Fibroblast of mammary gland (primary cell): ENCODE measurements at places on chromosomes 11 and 22.
A peak's percentile ranks its signal among the peaks of the same experiment; 100 is the strongest.

- DNase-seq, result no peak
Observed at GRCh38 chr11:74936087-74936486, 12.8 kb downstream of the XRRA1 start.

DNA sequence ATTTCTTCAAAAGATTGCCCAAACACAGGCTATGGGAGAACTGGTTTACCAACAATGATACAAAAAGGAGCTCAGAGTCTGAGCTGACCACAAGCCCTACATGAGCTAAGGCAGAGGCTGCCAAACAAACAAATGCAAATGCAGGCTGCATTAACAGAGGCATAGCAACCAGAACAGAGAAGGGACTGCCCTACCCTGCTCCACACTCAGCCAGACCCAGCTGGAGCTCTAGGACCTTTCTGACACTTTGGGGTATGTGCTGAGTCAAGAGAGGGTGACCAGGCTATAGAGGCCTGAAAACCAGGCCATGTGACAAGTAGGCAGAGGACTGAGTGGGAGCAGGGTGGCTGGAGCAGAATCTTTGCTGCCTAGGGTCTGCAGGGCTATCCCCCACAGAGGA lies 17.8 kb upstream of the P2RY2 start:
- no peak for DNase-seq

- peak; percentile 92 for DNase-seq
Observed at GRCh38 chr11:67032830-67033551, 10.1 kb downstream of the SYT12 start.

GRCh38 chr22:30717331-30717921 lies 22.8 kb downstream of the OSBP2 start:
- DNase-seq, result peak; percentile 92

- DNase-seq, result no peak
Observed at GRCh38 chr11:86792150-86792549, 8.2 kb upstream of the PRSS23 start.

GRCh38 chr11:91686700-91687099 lies 537.9 kb upstream of the FAT3 start:
- no peak for DNase-seq

- peak; percentile 32 for DNase-seq
Observed at GRCh38 chr11:32154275-32154674, 63.4 kb downstream of the RCN1 start.

GRCh38 chr11:65844231-65844872 lies 10.6 kb downstream of the SNX32 start:
- no peak for DNase-seq

- no peak for DNase-seq
Observed at GRCh38 chr11:77103319-77103718, 679 bp downstream of the OMP start.

GRCh38 chr11:67525275-67525976 lies 2.2 kb upstream of the CABP2 start:
- DNase-seq, result no peak

GRCh38 chr11:75578977-75579376 lies 16.9 kb downstream of the SERPINH1 start:
- no peak for DNase-seq

DNA sequence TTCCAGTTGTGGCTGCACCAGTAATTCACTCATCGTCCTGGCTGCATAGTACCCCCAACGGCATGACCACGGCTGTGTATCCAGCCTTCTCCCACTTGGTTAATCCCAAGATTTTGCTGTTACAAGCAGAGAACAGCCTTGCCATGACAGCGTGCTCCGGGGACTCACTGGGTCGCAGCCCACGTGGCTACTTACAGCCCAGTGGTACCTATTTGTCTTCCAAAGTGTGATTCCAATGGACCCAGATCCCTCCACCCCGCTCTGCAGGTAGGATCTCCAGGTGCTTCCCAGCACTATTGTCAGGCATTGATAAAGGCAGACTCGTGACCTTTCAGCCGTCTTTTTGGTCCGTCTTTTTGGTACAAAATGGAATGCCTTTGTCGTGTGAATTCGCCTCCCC lies 119.0 kb upstream of the FGF3 start:
- no peak for DNase-seq

DNA sequence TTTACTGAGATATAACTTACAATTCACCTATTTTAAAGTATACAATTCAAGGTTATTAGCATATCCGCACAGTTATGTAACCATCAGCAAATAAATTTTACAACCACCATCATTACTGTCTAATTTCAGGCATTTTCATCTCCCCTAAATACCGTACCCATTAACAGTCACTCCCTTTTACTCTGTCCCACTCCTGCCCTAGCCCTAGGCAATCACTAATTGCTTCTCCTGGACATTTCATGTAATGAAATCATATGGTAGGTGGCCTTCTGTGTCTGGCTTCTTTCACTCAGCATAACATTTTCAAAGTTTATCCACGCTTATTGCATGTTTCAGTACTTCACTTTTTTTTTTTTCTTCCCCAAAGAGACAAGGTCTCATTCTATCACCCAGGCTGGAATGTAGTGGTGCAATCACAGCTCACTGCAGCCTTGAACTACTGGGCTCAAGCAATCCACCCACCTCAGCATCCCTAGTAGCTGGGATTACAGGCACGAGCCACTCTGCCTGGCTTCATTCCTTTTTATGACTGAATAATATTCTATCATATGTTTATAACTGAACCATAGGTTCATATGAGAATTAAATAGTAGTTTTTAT lies 61.4 kb upstream of the CHRM4 start:
- DNase-seq, result no peak
